Left lobe of liver (tissue), 2 donors: ENCODE measurements at places on chromosomes 12 and 14. TPM values are rescaled to one million over a fixed set of nuclear protein-coding genes. Genes with fewer than 3 reads are reported as not detected.

DNA sequence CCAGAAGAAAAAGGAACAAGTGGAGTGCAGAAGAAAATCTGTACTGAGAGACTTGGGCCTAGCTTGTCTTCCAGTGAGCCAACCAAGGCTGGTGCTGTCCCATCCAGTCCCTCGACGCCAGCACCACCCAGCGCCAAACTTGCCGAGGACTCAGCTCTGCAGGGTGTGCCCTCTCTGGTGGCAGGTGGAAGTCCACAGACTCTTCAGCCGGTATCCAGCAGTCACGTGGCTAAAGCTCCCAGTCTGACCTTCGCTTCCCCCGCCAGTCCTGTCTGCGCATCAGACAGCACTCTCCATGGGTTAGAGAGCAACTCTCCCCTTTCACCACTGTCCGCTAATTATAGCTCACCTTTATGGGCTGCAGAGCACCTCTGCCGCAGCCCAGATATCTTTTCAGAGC, 15.6 kb downstream of the CIPC start:
- DNase-seq: no peak

GRCh38 chr12:27193854-27194544, 50.1 kb upstream of the STK38L start:
- DNase-seq: peak; percentile 56

DNA sequence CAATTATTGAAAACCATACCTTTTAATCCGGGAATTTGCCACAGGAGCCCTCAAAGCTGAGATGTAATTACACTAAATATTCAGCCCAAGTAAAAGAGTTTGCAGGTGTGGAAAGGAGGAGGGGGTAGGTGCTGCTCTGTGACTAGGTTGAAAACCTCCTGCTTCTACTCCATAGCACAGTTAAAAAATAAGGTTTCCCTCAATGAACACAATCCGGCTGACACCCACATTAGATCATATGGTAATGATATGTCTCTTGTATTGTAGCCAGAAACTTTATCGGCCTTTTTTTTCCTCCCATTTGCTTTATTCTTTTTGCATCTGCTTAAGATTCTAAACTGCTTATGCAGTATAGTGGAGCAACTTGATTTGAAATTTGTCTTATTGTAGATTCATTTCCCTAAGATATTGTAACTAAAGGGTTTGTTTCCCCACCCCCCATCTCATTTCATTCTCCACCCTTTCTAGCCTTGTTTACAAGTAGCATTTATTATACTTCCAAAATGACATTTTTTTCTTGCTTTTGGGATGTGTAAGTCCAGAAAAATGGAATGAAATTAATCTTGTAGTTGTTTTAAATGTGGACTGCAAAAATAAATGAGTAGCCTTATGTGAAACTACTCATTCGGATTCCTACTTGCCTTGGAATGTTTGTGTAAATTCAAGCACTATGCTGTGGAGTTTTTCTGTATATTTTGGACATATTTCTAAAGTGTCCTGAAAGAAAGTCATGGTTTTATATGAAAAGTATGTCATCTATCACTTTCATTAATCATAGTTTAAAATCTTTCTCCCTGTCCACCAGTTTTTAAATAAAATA, at the start of gene DCN:
DCN (minus strand) TSS at position 182 of the 820 bp plus-strand sequence. CDS start 4,265 bp downstream, outside the sequence.
- no peak for DNase-seq

DNA sequence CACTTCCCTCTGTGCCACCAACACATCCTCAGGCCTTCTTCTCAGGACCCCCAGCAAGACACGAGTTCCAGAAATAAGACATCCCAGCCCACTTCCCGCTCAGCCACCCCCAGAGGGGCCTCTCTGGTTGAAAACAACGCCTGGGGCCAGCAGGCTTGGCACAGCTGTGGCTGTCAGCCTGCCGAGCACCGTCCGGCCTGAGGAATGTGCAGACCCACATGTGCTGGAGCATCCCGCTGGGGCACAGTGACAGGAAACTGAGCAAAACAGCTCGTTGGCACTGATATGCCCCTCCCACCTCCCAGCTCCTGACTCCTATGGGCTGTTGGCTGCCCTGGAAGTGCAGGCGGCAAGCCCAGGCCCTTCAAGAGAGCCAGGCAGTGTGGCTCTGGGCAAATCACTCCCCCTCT, 1.4 kb downstream of the SYNE3 start:
- no peak for DNase-seq

MIP gene
- 0.60 TPM for total RNA-seq

- DNase-seq: no peak
Measured at GRCh38 chr12:11877869-11878780, 192.6 kb upstream of the BCL2L14 start.

- no peak for DNase-seq
Measured at GRCh38 chr12:53128780-53129569, 25.7 kb downstream of the SOAT2 start.

DNA sequence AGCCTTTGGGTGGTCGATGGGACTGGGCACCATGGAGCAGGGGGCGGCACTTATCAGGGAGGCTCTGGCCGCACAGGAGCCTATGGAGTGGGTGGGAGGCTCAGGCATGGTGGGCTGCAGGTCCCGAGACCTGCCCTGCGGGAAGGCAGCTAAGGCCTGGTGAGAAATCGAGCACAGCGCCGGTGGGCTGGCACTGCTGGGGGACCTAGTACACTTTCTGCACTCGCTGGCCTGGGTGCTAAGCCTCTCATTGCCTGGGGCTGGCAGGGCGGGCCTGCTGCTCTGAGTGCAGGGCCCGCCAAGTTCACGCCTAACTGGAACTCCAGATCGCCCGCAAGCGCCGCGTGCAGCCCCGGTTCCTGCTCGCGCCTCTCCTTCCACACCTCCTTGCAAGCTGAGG, 33.1 kb upstream of the SLCO1B3 start:
- DNase-seq: no peak

PARPBP gene
- 0.23 TPM for total RNA-seq

- DNase-seq: no peak
Measured at GRCh38 chr12:45928309-45928708, 62.1 kb downstream of the SCAF11 start.

FBXO33 gene
- 5.4 TPM for total RNA-seq

DNA sequence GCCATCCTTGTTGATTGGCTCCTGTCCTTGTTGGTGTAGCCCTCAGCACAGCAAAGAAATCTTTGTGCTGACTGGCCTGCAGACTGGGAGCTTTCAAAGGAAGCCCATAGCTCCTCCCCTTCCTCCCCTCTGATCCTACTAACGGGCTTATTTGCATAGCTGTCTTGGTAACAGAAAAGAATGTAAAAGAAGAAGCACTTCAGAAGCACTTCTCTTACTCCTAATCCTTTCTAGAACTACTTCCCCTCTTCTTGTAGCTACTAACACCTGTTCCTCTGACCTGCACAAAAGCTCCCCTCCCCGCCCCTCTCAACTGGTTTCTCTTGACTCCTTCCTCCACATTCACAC, 14.3 kb upstream of the RIC8B start:
- no peak for DNase-seq

DNA sequence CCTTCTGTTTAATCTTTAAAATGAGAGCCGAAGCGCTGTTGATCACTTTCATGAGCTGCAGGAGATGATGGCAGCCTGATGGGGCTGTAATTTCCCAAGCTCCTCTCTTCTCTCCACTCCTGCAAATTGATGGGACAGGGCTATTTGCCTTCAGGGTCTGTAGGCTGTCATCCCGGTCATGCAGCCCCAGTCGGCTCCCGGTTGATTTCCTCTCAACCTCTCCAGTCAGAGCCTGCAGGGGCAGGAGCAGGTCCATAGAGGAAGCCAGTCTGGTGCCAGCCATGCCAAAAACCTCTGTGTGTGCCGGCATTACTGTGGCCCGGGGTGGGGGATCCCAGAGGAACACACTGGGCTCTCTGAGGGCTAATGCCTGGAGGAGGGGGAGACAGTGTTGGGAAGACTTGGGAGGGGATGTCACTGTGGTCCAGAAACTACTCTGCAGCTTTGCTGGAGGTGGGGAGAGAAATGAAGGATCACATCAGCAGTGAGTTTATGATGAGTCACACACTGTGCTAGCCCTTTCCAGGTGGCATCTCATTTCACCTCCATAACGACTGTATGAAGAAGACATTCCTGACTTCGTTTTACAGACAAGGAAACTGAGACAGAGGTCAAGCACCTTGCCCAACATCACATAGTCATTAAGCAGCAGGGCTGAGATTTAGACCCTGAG, 46.5 kb upstream of the PRIMA1 start:
- no peak for DNase-seq

GRCh38 chr14:42378880-42379279, 772.2 kb downstream of the LRFN5 start:
- DNase-seq: no peak

DNA sequence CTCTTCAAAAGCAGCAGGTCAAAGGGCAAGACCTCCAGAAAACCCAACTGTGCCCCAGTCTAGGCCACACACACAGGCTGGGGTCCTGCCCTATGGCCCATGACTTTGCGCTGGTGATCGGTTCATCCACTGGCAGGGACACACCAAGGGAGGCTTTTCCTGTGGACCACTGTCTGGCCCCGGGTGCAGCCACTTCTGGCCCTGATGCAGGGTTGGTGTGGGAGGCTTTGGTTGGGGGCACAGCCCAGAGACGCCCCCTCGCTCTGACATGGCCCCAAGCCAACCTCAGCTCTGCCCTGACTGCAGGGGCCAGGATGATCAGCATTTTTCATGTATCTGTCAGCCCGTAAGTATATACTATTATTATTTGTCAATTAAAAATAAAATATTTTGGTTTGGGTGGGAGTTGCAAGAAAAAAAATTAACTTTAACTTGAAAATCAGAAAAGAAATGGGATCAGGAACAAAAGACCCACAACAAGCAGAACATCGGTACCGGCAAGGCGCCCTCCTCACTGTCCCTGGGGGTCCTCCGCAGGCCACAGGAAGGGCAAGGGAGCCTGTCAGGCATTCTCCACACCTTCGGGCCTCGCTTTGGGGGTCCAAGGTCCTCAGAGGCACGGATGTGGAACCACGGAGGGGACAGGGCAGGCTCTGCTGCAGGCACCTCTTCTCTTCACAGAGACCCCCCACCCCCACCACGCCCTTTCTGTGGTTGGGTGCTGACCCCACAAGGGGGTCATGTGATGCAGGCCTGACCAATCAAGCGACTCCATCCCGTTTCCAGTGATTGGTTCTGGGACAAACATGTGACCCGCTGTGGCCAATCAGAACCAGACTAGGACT, 181.5 kb upstream of the SFSWAP start:
- DNase-seq: no peak

DNA sequence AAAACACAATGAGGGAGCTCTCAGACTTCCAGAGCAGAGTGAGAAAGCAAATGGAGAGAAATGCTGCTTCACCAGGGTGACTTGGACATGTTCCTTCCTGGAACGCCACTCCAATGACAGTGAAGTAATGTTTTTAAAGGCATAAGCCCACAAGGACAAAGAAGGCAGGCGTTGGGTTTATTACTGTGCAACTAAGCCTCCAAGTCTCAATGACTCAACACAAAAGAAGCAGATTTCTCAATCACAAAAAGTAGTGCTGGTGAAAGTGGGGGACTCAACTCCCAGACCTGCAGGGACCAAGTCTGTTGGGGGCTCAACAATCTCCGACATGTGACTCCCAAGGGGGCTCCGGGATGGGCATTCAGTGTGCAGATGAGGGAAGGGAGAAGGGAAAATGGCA, 505.2 kb downstream of the BCL11B start:
- no peak for DNase-seq

GRCh38 chr12:102120886-102121285, 903 bp downstream of the PARPBP start:
- no peak for DNase-seq

- no peak for DNase-seq
Measured at GRCh38 chr14:67820428-67820971, 921 bp downstream of the RAD51B start.

XRCC3 gene
- total RNA-seq: 1.2 TPM

GRCh38 chr14:90858511-90858910, 42.3 kb upstream of the TTC7B start:
- DNase-seq: no peak
